ENCODE measurements at places on chromosomes 13 and 19. TPM values are rescaled to one million over a fixed set of nuclear protein-coding genes. Genes with fewer than 3 reads are reported as not detected.

- DNase-seq = no peak
These were observed 3.2 kb upstream of the EBPL start for GRCh38 chr13:49694446-49694845.

DNA sequence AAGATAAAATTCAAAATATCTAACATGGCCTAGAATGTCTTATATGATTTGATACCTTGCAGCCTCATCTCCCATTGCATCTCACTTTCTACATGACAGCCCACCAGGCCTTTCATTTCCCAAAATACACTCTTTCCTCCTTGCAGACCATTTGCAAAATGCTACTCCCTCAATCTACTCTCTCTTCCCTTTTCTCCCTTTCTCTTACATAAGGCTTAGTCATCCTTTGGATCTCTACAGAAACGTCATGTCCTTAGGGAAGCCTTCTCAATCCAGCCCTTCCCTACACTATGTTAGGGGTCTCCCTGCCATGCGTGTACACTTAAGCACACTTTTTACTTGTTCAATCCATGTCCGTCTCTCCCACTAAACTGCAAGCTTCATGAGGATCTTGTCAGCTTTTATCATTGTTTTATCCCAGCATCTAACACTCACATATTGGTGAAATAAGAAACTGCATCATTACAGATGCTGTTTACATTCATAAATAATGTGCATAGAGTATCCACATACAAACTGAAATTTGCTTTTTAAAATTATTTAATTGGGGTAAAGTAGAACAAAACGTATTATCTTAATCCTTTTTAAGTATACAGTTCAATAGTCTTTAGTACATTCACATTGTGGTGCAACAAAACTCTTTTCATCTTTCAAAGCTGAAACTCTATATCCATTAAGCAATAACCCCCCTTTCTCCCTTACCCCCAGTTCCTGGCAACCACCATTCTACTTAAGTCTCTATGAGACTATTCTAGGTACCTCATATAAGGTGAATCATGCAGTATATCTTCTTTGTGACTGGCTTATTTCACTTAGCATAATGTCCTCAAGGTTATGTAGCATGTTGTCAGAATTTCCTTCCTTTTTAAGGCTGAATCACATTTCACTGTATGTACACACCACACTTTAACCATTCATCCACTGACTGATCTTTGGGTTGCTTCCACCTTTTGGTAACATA is 11.5 kb upstream of the WBP4 start:
- DNase-seq = no peak

DNA sequence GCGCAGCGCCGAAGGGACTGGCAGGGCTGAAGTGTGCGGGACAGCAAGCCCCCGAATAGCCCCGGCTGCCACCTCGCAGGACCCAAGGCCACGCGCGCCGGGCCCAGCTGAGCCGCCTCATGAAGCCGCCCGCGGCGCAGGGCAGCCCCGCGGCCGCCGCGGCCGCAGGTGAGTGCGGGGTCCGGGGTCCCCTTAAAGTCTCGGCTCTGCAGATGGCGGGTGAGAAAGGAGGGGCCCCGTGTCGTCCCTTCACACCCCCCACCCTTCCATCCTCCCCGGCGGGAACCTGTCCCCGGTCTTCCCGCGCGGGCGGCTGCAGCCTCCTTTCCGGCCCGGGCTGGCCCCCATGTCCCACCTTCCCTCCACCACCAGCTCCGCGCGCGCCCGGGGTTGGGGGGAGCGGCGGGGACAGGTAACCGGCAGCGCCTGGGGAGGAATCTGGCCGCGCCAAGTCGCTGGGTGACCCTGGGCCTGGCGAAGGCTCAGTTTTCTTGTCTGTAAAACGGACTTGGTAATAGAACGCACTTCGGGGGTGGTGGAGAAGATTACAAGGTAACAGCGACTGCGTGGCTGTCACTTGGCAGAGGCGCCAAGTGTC is 338 bp downstream of the RGCC start:
- DNase-seq = no peak

Gene CACNG6
- polyA plus RNA-seq = 0.74 TPM

Gene LGALS7B
- not detected for polyA plus RNA-seq

Gene SCEL
- polyA plus RNA-seq = not detected

- DNase-seq = no peak
These were observed 21.2 kb upstream of the SCEL start for GRCh38 chr13:77514336-77514726.

Gene ZSWIM4
- polyA plus RNA-seq = 5.3 TPM

DNA sequence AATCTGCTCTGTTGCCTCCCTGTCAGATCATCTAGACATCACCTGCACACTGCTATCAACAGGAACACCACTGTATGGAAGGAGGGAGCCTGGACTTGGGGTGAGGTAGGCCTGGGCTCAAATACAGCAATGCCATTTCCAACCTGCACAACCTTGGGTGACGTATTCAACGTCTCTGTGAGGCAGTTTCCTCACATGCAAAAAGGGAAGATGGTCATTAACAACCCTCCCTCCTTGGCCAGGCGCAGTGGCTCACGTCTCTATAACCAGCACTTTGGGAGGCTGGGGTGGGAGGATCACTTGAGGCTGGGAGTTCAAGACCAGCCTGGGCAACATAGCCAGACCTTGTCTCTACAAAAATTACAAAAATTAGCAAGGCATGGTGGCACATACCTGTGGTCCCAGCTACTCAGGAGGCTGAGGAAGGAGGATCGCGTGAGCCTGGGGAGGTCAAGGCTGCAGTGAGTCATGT is 13.1 kb downstream of the XRCC1 start:
- no peak for DNase-seq

Gene LGALS7
- polyA plus RNA-seq = 1.2 TPM

DNA sequence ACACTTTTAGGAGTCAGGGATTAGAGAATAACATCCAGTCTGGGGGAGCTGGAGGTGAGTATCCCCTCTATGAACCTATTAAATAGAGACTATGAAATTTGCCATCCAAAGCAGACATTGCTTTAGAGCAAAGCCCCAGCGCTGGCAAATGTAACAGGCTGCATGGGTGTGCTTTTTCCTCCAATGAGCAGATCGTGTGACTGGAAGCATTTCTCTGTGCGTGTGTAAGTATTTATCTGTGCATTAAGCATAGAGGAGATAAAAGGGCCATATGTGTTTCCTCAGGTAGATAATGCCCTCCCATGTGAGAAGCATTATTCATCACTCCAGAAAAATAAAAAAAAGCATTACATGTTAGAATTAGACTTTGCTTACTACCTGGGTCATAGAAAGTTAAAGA is 924 bp downstream of the TNFSF13B start:
- no peak for DNase-seq

Gene CRB3
- 27.5 TPM for polyA plus RNA-seq

- no peak for DNase-seq
These were observed 7.4 kb upstream of the GIPR start for GRCh38 chr19:45660636-45661035.

- DNase-seq = no peak
These were observed 242.5 kb upstream of the SERP2 start for GRCh38 chr13:44131069-44131614.

- DNase-seq = no peak
These were observed 25.7 kb downstream of the SLC8A2 start for GRCh38 chr19:47445937-47446402.

Measured in right renal cortex interstitium (tissue), 3 donors.